ACHN (cell line): ENCODE measurements at places on chromosomes 6 and 20.

DNA sequence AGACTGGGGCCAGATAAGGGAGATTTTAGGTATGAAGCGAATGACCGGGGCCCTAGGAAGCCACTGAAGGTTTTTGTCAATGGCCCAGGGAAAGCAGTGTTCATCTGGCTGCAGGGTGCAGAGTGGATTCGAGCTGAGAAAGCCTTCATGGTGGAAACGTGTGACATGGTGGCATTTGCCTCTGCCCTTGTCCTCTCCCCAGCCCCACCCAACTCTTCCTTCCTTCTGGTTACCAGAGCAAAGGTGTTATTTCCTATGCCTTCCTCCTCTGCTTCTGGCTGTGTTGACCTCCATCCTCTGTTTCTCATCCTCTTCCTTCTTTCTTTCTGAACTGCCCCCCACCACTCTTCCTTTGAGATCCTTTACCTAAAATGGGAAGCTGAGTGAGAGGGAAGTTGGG, 195.1 kb upstream of the SUPT3H start:
- no peak for DNase-seq

GRCh38 chr6:68876792-68877493, 241.9 kb downstream of the ADGRB3 start:
- peak; percentile 49 for DNase-seq

DNA sequence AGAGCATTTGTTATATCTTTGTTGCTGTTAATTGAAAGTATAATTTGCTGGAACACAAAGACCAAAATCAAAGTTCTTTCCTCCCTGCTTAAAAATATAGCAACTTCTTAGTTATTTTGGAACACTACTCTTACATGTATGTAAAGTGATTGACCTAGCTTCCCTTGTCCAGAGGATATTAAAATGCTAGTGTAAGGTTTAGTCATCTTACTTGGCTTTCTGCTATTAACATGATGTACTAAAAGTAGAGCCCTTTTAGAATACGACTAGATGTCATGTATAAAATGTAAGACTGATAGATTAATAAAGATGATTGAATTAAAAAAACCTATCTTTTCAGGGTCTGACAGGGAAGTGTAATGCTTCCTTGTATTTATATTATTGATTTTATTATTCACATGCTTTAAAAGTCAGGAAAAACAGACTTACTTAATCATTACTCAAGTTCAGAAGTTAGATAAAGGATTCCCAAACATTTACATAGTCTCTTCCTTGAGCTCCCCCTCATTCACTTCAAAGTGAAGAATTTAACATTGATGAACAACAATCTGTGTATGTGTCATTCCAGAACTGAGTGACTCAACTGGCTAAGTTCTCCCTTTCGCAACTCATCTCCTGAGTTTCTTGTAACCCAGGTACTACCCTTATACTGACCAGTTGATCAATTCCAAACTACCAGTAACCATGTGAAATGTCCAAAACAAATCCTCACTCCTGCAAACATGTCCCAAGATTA, 50.9 kb downstream of the BTBD9 start:
- no peak for DNase-seq

DNA sequence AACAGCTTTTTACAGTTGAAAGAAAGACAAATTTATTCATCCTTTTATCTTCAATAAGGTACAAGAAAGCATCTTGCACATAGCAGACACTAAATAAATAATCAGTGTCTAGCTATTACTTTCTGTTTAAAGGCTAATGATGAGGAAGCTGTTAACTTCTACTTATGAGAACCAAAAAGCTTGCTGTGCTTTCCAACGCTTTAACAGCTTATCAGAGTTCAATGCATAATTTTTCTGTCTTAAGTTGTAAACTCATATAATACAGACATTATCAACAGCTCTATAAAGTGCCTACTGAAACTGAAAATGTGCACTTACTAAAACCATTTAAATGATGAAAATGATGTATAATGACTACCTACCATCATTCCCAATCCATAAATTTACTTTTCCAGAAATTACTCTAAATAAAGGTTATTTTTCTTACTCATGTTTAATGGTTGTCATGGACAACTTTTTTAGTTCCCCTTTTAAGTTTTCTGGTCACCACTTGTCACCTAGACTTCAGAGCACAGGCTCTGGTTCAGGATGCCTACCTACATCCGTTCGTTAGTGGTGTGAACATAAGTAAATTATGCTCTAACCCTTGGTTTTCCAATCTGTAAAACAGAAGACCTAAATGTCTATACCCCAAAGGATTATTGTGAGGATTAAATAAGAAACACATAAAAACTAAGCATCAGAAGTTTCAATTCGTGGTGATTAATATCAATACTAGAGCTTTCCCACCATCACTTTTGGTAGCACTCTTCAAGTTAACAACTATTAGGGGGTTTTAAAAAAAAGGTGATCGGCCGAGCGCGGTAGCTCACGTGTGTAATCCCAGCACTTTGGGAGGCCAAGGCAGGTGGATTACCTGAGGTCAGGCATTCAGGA, 8.0 kb downstream of the PNISR start:
- DNase-seq: no peak

DNA sequence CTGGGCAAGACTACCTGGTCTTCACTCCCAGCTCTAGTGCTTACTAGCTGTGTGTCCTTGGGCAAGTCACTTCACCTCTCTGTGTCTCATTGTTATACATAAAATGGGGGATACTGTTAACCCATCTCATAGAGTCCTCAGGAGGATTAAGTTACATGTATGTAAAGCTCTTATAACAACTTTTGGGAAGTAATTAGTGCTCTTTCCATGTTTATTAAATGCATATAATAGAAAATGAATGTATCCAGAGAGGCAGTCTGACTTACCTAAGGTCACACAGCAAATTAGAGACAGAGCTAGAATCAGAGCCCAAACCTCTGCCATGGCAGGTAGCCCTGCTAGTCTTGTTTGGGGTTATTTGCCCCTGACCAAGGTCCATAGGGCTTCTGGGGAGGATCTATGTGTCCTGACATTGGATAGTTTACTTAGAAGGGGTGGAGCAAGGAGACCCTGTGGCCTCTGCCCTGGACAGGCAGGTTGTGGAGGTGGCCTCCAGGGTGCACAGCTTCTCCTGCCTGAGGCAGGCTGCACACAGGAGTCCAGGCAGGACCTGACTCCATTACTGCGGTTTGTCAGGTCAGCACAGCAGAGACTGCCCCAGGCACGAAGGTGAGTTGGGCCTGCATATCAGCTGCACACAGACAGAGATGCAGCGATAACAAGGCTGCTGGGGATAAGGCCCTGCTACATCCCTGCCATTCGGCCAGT, 8.4 kb upstream of the MAPK13 start:
- no peak for DNase-seq

GRCh38 chr6:134821928-134822864, 127.7 kb downstream of the ALDH8A1 start:
- no peak for DNase-seq
